GM04504 (cell line): ENCODE measurements at places on chromosomes 3 and 15.
A peak's percentile ranks its signal among the peaks of the same experiment; 100 is the strongest.

DNA sequence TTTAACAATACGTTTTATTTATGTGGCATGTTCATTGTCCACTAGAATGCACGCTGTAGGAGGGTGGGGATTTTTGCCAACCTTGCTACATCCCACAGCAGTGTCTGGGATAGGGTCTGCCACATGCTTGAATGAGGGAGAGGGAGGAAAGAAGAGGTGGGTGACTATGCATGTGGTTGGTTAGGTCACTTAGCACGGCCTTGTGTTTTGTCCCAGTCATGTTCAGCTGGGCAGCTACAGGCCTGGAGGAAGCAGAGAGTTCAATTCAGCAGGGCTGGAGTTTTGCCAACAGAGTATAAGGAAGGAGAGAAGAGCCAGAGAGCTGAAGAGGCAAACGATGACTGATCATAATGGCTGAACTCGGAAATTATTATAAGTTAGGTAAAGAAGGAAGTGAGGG lies 268.4 kb upstream of the NSMCE3 start:
- DNase-seq, result no peak

GRCh38 chr3:78258798-78259197 lies 1218.9 kb downstream of the ROBO2 start:
- DNase-seq, result peak; percentile 66

DNA sequence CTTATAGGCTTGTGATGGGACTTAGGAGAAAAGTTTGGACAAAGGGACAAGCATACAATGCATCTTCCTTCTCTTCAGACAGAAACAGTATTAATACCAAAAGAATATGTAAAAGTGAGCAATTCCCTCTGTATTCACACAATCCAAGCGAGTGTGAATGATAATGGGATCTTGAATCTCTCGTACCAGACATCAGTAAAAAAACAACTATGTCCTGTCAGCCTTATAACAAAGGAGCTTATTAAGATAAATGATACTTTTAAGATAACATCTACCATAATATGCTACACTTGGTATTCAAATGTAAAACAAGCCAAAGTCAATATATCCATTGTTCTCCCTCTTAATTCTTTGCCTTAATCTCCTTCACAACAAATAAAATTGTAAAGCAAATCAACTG lies 288.6 kb upstream of the CNTN6 start:
- DNase-seq, result no peak

DNA sequence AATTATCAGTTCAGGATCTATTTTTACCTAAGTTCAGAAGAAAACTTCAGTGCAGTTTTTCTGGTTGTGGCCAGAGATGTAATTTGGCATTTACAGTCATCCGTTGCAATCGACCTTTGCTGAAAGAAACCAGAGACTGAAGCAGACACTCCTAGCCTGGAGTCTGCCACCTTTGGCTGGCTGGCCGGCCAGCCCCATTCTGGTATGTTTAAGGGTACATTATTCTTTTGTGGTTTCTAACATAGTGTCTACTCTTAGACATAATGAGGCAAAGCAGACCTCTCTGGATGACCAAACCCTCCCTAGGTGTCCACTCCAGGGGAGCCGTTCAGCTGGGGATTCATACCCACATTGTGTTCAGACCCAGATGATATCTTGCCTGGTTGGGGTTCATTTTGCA lies 275.9 kb upstream of the TPM1 start:
- DNase-seq, result no peak

DNA sequence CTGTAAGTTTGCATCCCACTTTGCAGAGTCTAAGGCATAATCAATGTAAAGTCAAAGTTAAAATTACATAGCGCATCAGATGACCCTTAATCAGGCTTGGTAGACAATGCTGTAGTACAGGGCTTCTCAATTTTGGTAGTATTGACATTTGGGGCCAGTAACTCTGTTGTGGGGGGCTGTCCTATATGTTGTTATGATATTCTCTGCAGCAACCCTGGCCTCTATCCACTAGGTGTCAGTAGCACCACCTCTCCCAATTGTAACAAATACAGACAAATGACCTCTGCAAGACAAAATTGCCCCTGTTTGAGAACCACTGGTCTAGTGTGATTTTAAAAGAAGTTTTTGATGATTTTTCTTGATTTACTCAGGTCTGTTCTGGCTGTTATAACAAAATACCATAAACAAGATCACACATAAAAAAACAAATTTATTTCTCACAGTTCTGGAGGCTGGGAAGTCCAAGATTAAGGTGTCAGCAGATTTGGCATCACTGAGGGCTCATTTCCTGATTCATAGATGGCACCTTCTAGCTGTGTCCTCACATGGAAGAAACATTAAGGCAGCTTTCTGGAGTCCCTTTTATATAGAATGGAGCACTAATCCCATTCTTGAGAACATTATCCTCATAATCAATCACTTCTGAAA lies 37.6 kb upstream of the SLC9A9 start:
- DNase-seq, result peak; percentile 12

DNA sequence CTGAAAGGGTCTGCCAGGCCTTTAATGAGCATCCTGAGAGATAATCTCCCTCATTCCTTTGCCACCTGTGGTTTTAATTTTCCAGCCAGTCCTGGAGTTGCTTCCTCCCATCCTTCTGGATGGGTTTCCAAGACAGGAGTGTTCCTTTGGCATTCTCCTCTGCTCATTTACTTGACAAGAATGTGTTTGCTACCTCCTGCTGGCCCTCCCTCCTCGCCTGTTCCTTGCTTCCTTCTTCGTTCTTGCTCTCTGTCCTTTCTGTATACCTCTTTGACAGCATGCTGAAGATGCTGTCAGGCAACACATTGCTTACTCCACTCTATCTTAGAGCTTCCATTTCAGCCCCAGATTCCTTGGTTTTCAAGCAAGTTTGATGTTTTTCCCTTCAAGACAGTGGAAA lies 46.0 kb downstream of the ERC2 start:
- DNase-seq, result no peak

GRCh38 chr3:183966361-183966791 lies 51.3 kb downstream of the ABCC5 start:
- no peak for DNase-seq

GRCh38 chr3:140898340-140899180 lies 43.1 kb upstream of the SLC25A36 start:
- DNase-seq, result peak; percentile 66

DNA sequence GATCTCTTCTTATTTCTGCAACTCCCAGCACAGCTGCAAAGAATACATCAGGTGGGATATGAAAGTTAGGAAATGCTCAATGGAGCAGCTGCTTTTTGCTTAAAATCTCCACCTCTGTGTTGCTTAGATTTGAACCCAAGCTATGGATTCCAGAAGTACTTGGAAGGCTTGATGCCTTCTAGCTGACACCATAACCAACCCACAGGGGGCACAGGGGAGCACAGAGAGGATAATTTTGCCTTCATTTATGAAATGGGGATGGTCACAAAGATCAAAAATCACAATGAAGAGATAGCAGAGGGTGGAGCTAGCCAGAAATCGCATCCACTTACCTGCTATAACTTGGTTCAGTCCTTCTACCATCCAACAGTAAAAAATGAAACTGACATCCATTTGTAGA lies 75.7 kb downstream of the DUT start:
- no peak for DNase-seq

DNA sequence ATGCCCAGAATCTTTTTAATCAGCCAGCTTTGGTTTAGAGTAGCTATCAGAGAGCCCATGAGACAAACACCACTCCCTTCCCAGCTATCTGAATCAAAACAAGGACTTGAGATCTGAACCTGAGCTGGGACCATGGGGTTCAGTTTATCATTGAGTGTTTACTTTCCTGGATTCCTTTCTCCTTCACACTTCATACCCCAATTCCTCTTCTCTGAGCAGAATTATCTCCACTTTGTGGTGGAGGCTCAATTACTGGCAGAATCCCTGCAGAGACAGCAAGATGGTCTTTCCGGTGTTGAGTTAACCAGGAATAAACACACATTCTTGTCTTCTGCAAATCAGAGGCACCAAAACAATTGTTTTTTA lies 102.4 kb downstream of the RPL22L1 start:
- DNase-seq, result no peak

DNA sequence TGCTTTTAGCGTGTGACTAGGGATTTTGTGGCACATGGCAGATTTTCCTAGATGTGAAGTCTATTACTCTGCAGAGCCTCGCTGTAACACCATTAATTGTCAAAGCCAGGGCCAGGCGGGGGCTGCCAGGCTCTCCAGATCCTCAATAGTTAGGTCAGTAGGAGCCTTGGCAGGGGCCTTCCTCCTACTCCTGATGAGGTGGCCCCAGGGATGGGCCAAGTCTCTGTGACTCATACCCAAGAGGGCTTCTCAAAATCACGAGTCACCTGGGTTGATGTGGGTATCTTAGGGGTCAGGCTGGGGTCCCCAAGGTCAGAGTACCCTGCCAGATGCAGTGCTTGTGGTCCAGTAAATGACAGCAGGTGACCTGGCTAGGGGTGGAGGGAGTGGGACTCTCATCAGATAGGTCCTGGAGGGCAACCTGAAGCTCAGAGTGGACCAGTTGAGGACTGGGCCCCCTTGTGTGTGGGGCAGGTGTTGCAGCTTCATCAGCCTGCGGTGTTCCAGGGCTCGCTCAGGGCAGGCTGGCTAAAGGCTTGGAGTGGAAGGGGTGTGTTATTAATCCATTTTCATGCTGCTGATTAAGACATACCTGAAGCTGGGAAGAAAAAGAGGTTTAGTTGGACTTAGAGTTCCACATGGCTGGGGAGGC lies 88.5 kb upstream of the MYZAP start:
- DNase-seq, result no peak

DNA sequence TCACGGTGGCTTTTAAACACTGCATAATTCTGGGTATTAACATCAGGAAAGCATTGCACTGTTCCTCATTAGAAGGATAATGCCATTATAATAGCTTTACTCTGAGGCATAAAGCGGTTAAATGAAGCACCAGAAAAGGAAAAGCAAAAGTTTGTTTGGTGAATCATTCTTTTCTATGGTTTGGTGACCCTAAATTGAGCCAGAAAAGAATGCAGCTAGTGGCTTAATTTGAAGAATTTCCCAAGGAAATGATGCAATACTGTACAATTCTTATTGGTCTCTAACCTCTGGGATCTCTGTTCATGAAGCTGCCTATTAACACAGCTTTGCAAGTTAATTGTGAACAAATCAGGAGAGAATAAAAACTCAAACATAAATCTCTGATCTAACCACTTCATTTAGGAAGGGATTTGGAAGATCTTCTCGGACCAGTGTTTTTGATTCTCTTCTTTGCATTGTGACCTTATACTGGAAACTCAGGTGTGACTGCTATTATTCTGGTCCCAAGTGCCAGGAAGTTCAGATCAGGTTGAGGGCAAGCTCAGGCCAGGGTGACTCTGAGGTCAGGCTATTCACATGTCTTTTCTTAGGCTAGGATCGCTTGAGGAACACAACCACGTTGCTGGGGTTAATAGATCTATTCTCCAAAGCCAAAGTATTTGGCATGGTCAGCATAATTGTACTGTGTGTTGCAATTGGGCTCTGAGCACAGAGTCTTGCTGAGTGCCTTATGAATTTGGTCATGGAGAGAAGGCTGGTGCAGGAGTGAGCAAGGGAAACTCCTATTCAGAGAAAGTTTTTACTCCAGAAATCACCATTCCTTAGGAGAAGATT lies 11.3 kb upstream of the DLG1 start:
- peak; percentile 94 for DNase-seq

- peak; percentile 4 for DNase-seq
Observed at GRCh38 chr3:193680220-193680619, 87.2 kb downstream of the OPA1 start.

DNA sequence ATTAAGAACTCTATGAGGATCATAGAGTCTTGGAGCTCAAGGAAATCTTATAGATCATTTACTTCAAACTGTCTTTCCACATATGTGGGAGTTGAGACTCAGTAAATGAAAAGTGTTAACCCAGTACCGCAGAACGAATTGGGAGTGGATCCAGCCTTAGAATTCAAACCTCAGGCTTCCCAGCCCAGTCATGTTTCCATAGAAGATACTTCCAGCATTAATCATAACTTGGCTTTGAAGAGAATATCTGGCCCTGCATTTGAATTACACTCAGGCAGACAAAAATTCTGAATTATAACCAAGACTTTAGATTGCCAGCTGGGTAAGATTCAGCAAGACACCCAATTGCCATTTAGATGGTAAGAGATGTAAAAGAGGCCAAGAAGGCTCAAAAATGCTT lies 972.0 kb downstream of the TUSC7 start:
- DNase-seq, result peak; percentile 65

DNA sequence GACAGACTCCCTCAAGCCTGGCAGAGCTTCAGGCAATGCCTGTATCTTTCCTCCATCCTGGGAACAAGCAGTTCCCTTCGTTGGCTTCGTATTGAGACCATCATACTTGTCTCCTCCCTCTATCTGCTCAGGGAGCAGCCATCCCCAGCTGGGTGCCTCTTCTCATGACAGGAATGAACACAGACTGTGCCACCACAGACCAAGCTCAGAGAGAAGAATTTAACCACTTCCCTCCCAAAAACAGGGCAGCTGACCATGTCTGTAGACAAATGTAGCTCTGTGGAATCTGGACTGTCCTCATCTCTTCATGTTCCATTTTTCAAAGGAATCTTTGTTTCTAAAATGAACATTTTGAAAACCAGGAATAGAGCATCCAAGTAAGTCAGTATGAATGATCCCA lies 245.4 kb downstream of the ERC2 start:
- DNase-seq, result no peak

DNA sequence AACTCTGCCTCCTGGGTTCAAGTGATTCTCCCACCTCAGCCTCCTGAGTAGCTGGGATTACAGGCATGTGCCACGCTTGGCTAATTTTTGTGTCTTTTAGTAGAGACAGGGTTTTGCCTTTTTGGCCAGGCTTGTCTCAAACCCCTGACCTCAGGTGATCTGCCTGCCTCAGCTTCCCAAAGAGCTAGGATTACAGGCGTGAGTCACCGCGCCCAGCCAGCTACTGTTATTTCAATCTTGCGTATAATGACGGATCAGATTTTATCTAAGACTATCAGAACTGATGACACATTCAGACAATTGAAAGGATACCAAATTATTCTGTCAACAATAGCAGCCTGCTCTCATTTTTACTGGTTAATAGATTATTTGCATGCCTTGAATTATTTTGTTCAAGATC lies 612.2 kb downstream of the ZIC1 start:
- DNase-seq, result no peak

DNA sequence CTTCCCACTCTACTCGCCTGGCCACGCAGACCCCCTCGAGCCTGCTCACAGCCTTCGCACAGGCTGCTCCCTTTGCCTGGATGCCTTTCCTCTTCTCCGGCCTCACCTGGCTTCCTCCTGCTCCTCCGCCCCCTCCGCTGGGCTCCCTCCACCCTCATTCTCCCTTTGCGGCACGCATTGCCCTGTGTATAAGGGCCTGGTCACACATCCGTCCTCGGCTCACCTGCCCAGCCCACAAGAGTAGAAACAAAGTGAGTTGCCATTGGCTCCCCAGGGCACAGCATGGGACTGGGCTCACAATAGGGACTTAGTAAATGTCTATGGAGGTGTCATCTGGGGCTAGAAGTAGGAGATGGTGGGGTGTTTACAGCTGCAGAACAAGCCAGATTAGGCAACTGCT lies 4.2 kb downstream of the PLXND1 start:
- no peak for DNase-seq
